HEK293T (cell line): ENCODE measurements at places on chromosomes 7 and 10.

- no peak for DNase-seq
These were observed 117.0 kb upstream of the ARID5B start for GRCh38 chr10:61784354-61785133.

DNA sequence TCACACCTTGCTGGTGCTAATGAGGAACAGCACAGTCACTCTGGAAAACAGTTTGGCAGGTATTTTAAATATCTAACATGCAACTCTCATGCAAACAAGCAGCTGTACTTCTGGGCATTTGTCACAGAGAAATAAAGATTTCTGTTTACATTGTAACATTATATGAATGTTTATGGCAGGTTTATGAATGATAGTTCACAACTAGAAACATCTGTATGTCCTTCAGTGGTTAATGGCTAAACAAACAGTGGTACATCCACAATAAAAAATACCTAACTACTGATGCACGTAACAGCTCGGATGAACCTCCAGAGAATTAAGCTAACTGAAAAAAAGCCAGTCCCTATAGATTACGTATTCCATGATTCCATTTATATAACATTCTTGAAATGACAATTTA lies 109.6 kb downstream of the GPR37 start:
- no peak for DNase-seq

DNA sequence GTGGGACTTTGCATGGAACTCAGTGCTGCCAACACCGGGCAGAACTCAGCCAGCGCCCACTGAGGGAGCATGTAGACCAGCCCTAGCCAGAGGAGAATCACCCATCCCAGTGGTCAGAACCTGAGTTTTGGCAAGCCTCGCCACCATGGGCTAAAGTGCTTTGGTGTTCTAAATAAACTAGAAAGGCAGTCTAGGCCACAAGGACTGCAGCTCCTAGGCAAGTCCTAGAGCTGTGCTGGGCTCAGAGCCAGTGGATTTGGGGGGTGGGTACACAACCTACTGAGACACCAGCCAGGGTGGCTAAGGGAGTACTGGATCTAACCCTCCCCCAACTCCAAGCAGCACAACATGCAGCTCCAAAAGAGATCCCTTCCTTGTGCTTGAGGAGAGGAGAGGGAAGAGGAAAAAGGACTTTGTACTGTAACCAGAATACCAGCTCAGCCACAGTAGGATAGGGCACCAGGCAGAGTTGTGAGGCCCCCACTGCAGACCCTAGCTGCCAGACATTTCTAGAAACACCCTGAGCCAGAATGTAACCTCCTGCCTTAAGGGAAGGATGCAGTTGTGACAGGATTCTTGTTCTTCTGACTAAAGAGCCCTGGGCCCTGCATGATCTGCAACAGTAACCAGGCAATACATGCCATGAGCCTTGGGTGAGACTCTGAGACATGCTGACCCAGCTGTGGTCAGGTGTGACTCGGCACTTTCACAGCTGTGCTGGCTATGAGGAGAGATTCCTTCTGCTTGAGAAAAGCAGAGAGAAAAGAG lies 24.4 kb downstream of the GSDME start:
- no peak for DNase-seq

DNA sequence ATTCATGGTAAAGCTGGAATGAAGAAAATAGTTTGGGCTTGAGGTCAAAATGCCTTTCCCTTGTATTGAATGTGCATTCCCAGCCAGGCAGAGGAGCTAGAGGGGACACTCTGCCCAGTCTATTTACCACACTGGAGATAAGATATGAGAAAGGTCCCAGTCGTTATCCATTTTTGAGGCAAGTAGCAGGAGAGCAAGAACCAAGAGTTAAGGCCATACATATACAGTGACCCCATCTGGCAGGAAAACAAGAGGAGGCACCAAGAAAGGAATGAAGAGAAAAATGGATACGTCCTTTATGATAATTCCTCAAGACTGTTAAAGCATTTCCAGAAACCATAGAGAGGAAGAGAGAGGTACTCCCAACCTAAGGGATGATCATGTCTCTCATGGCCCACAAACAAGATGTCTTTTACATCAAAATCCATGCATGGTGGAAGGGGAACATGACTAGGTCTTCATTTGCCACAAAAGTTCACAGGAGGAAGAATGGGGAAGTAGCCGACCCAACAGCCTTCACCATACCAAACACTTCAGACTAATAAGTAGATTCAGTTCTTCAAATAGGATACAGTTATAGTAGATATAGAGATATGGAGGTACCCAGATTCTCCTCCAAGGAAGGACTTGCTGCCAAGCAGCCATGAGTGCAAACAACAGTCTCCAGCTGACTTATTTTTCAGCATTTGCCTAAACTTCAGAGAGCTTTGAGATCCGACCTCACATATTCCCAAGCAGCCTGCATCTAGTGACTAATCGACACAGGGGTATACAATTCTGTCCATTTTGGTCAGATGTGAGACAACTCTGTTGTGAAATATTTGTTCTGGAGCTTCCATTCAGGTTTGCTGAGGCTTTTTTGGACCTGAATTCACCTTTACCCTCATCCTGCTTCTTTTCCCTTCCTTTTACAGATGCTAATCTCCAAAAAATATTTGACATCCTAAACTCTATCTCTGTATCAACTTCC lies 61.1 kb upstream of the CCDC71L start:
- no peak for DNase-seq

GRCh38 chr10:110504111-110504735 lies 6.5 kb downstream of the DUSP5 start:
- no peak for DNase-seq

GRCh38 chr10:116076621-116077020 lies 196.4 kb downstream of the GFRA1 start:
- no peak for DNase-seq

GRCh38 chr7:74627661-74628411 lies 29.7 kb upstream of the GTF2I start:
- peak; percentile 25 for DNase-seq

- DNase-seq: no peak
These were observed 4.9 kb upstream of the CLDN3 start for GRCh38 chr7:73774923-73775322.

DNA sequence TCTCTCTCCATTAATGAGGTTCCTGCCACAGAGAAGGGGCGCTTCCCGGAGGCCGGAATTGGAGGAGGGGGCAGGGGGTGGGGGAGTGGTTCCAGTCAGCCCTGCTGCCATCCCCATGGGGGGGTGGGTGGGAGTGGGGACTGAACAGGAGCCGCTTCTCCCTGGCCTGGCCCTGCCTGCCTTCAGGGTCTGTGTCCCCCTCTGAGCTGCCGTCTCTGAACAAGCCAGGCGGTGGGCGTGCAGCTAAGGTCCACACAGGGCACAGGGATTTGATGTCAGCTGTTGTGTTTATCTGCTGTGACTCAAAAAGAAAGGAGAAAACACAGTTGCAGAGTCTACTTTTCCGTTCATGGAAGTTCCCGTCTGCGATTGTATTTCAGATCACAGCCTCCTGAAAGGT lies 141.5 kb upstream of the PCBD1 start:
- DNase-seq: no peak

DNA sequence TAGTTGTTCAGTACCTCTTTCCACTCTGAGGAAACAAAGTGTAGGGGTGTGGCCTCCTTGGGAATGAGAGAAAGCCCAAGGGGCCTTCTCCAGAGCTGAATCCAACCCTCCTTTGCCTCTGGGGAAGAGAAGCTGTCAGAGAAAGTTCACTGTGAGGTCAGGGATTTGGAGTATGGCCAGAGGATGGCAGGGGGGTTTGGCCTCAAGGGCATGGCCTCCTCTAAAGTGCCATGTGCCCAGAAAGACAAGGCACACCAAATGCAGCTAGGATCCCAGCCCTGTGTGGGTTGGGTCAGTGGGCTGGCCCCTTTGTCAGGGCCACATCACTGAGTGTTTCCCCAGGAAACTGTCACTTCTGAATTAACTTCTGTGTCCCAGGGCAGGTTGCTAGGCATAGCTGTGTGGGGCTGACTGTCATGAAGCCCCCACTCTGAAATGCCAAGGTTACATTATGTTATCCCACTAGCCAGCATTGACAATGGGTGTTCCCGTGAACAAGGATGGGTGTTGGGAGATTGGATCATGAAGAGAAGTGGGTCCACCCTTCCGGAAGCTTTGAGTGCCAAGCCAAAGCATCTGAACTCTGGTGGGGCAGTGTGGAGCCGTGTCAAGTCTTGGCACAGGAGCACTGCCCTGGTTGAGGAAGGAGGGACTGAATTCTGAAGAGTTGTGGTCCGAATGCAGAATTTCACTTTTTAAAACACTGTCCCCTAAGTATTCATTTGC lies 123.3 kb downstream of the ZMIZ1 start:
- no peak for DNase-seq

- no peak for DNase-seq
These were observed 45.3 kb upstream of the RAPGEF5 start for GRCh38 chr7:22402250-22402649.

DNA sequence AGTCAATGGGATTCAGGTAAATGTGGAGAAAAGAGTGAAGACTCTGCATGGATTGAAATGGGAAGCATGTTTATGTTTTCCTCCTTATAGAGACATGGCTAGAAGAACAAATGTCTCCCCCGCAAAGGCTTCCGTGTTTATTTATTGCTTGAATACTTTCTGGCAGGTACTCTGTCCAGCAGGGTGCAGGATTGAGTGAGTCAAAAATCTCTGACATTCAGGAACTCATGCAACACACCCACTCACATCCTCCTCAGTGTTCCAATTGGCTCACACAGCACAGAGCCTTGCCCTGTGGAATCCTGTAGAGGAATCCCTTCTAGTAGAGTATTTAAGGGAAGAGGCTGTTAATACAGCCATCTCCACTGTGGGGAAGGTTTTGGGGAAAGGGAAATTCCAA lies 290.3 kb upstream of the VWC2 start:
- no peak for DNase-seq

GRCh38 chr10:17756557-17757217 lies 4.7 kb downstream of the TMEM236 start:
- DNase-seq: no peak

DNA sequence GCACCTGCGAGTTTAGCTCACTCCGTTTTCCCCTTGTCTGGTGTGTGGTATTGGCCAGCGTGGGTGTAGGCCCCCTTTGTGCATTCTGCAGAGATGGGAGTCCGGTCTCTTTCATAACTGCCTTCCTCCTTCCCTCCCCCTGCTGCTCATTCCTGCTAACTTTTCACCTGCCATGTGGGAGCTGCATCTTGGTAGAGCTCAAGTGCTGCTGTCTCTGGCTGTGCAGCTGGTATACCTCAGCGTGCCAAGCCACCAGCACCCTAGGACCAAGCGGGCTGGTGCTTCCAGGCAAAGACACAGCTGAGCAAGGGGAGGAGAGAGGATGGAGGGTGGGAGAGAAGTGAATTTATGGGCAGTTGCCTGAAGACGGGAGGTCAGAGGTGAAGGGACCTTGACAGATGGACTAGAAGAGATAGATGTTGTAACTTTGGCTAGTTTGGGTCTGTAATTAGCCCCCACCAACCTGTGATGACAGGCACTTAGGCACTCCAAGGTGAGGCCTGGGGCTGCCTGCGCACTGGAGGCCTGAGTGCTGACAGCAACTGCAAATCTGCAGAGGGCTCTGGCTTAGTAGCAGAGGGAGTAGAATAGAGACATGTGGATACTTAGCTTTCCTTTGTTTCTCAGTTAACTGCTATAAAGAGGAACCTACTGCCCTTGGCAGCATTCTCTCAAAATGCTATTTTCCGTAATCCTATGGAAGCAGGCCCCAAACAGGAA lies 148.8 kb upstream of the AGK start:
- DNase-seq: no peak

- no peak for DNase-seq
These were observed 586.5 kb upstream of the IGFBP3 start for GRCh38 chr7:46507560-46507959.

GRCh38 chr10:16470747-16471146 lies 33.9 kb downstream of the PTER start:
- no peak for DNase-seq

DNA sequence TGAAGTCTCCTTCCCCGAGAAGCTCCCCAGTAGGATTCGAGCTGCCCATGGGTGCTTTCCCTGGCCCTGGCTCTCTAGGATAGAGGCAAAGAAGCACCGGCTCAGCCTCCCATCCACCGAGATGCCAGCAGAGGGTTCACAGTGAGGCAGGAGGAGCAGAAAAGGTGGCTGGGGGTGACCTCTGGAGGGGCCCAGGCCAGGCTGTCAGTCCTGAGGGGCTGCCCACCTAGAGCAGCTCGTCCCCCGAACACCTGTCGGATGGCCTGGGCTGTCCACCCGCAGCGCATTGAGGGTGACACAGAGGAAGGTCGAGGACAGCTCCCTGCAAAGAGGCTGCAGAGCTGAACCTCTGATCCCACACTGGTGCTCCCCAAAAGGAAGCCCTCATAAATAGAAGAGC lies 167.2 kb upstream of the PPP2R2D start:
- DNase-seq: no peak

DNA sequence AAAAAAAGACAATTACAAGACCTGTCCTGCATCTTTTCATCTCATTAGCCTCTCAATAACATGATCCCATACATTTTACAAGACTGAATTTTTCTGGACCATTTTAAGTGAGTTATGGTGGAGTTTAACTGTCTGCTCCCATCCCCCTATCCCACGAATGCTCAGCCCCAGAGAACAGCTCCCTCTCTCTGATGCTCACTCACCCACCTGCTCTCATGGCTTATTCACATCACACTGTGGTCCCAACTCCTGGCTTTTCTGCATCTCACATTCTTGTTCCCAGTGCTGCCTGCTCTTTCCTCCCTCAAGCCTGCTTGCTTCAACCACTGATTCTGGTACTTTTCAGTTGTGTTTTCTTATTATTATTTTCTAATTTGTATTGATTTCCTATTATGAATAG lies 20.4 kb upstream of the CCSER2 start:
- DNase-seq: no peak

GRCh38 chr7:100745184-100745583 lies 11.8 kb downstream of the ZAN start:
- no peak for DNase-seq

DNA sequence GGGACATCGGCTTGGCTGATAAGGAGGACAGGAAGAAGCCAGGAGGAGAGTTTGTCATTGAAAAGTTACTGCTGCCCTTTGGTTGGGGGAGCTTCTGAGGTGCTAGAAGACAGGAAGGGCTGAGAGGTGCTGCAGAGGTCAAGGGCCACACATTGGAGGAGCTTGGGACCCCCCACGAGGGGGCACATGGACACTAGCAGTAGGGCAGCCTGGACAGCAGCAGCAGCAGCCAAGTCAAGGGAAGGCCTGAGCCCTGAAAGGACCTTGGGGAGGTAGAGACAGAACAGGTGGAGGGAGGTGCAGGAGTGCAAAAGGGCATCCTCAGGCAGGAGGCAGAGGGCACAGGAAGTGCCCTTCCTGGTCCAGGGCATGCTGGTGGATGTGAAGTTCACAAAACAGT lies 439.7 kb upstream of the IGFBP3 start:
- no peak for DNase-seq

GRCh38 chr7:139990142-139990535 lies 72.6 kb downstream of the PARP12 start:
- DNase-seq: no peak
